ENCODE measurements at places on chromosomes 12 and 14. TPM values are rescaled to one million over a fixed set of nuclear protein-coding genes. Genes with fewer than 3 reads are reported as not detected.

GRCh38 chr12:53695152-53696145, 19.6 kb upstream of the ATP5MC2 start:
- DNase-seq = peak; percentile 62

- no peak for DNase-seq
These were observed 15.5 kb downstream of the MBIP start for GRCh38 chr14:36304895-36305294.

GRCh38 chr12:124567673-124568373, 411 bp upstream of the NCOR2 start:
- no peak for DNase-seq

- no peak for DNase-seq
These were observed 82.4 kb upstream of the MYF6 start for GRCh38 chr12:80625051-80625450.

- no peak for DNase-seq
These were observed 252.9 kb upstream of the KRR1 start for GRCh38 chr12:75764091-75764841.

DNA sequence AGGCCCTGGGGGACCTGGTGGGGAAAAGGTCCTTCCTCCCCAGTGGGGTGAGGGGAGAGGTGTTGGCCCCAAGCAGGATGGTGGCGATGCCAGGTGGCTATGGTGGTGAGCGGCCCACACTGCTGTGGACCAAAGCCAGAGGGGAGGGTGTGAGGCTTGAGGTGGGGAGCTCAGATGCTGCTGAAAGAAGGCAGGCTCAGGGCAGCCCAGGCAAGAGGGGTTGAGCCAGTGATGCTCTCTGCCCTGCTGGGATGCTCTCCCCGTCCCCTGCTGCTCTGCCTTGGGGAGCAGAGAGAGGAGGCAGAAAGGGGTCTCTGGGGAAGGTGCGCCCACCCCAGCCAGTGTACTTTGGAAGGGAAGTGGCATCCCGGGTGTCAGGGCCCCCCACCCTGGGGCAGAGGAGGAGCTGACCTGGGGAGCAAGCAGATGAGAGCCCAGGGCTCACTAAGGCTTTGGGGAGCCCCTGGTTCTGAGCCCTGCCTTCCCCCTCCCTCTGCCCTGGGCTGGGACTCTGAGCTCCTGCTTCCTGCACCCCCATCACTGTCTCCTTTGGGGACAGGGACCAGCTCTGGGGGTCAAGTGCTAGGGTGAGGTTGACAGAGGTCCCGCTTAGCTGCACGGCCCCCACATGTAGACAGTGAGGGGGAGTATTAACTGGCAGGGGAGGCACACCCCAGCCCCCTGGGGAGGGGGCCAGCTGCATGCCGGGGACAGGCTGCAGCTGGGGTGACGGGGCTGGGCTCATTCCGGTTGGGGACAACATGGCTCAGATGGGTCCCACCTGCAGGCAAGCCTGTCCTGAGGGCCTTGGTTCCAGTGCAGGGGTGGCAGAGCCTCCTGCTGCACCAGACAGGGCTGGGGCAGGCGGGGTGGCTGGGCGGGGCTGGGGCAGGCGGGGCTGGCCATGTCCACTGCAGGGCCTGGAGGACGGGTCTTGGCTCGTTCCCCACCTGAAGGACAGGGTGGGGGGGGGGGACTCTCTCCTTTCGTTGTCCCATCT, 124.4 kb downstream of the KIF26A start:
- no peak for DNase-seq

- DNase-seq = no peak
These were observed 384.7 kb downstream of the GRIN2B start for GRCh38 chr12:13596714-13597113.

GRCh38 chr12:12975322-12976077, 23.5 kb upstream of the GPRC5D start:
- peak; percentile 73 for DNase-seq

DNA sequence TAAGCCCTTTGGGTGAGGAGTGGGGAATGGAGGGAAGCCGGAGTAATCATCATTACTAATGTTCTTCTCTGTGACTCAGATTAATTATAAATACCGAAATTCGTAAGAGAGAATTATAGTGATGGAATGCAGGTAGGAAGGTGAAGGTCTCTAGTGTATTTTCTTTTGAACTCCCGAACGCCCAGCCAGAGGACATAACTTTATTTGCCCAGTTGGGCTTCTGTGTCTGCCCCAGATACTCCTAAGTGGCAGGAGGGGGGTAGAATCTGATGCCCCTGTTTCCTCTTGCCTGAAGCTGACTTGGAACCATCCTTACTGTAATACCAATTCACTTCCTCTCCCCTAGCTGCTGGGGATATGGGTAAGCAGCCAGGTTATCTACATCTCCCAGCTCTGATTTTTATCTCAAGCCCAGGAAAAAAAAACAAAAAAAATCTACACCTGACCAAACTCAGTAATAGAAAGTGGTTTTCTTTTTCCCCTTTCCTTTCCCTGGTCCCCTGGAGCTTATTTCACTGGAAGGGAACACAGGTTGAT, 84.4 kb upstream of the CISTR start:
- no peak for DNase-seq

- DNase-seq = no peak
These were observed 5.3 kb downstream of the SCNN1A start for GRCh38 chr12:6369916-6370575.

The OR4N5 gene
- total RNA-seq = not detected

The CCDC175 gene
- not detected for total RNA-seq

The RILPL2 gene
- total RNA-seq = 3.3 TPM
